NCI-H1417 treated with DMSO at 0.1 percent for 48 hours (cell line): ENCODE measurements at places on chromosomes 4 and X.

DNA sequence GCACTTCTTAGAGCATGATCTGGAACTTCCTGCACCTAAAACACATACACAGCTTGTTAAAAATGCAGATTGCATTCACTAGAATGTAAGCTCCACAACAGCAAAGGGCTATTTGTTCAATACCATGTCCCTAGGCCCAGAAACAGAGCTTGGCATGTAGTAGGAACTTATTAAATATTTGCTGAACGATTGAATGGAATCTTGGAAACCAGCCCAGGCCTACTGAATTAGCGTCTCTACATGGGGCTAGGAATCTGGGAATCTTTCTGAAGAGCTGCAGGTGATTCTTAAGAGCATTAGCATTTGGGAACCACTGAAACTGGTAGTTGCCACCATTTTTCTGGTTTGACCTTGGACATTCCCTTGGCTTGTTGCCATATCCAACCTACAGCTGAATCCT is 234.1 kb downstream of the STIM2 start:
- no peak for DNase-seq

- DNase-seq: peak; percentile 22
Measured at GRCh38 chr4:154982187-154983047, 201.3 kb downstream of the RBM46 start.

DNA sequence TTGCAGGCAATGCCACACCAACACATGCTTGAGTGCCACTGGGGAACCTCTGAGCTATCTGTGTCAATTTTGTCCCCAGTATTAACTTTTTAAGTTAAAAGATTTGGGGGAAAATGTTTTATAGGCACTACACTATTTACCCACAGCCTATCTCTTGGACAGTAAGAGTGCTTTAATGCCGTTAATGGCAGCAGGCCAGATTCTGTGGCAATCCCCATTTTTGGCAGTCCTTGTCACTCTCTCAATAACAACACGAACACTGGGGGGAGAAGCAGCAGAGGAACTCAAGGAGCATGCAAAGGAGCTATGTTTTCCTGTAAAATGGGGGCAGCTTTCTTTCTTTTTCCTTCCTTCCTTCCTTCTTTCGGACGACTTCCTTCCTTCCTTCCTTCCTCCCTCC is 168.6 kb downstream of the NSUN7 start:
- DNase-seq: no peak

GRCh38 chr4:107546638-107547037 is 173.4 kb downstream of the PAPSS1 start:
- DNase-seq: no peak

GRCh38 chr4:109472343-109472761 is 38.7 kb downstream of the SEC24B start:
- DNase-seq: no peak

DNA sequence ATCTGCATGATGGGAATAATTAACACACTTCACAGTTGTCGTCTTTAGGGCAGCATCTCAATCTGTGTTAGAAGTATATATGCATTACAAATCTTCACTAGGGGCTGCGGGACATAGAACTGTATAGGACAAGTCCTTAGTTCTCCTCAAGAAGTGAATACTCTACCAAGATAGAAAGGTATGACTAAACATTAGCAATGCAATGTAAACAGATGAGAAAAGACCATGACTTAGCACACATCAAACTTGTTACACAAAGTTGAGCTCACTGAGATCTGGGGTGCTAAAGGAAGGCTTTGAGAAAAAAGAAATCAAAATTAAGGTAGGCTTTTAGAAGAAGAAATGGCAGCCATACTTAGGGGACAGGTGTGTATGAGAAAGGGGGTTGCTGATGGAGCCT is 182.1 kb upstream of the MAP3K15 start:
- DNase-seq: no peak

- DNase-seq: no peak
Measured at GRCh38 chr4:77349364-77349763, 192.4 kb downstream of the CCNG2 start.

- no peak for DNase-seq
Measured at GRCh38 chr4:10380735-10381134, 76.5 kb downstream of the ZNF518B start.

DNA sequence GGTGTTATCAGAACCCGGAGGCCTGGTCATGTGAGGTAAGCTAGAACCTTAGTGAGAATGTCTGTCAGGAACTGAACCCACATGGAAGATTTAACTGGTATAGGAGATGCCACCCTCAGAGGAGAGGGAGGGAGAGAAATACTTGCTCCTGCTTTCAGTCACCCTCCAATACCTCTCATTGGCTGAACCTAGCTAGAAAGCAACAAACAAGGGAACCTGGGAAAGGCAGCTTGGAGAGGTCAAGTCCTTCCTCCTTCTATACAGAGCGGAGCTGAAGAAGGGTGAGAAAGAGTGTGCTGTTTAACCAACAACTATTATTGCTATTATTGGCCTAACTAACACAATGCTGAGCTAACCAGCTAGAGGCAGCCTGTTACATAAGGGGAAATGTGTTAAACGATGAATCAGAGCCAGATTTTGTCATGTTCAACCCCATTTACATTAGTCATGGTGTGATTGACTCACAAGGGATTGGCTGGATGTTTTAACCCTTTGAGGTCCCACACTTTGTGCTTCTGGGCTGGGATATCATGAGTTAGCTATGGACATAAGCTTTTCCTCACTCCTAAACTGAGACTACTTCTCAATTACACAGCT is 96.5 kb upstream of the ESX1 start:
- no peak for DNase-seq

DNA sequence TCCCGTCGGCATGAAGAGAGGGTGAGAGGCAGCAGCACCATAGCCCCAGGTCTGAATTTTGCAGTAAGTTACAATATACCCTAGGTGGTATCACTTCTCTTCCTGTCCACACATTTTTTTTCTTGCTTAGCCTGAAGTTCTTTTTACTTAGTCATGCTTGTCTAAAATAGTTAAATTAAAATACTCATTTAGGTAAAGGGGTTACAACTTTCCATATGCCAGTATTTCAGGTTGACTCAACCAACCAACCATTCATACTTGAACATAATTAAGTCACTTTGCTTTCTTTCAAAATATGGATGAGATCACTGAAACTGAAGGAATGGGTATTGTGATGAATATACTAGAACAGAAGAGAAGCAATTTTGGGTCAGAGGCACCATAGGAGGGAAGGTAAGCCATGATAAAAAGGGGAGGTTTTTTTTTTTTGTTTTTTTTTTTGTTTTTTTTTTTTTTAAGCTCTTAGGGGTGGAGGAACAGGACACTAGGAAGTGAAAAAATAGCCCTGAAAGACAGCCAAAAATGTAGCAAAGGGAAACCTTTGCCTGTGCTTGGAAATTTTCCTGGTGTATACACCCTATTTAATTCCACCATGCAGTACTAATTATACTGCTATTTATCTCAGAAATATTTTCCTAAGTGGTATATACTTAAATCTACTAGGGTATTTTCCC is 41.8 kb downstream of the RPS6KA3 start:
- no peak for DNase-seq

DNA sequence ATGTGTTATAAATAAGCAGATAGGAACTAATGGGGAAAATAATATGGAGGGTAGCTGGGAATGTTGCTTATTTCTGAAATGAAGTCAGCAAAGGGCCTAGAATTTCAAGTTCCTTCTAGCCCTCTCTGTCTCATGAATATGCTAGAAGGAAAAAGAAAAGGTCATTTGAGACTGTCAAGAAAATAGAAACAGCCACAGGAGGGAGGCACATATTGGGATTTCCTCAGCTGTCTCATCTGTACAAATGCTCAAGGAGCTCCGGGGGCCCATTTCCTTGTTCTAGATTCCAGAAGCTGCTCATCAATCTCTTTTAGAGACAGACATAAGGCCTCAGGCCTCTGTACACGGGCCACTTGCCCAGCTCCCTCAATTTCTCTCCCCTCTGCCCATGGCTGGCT is 127.6 kb upstream of the ETNPPL start:
- no peak for DNase-seq

DNA sequence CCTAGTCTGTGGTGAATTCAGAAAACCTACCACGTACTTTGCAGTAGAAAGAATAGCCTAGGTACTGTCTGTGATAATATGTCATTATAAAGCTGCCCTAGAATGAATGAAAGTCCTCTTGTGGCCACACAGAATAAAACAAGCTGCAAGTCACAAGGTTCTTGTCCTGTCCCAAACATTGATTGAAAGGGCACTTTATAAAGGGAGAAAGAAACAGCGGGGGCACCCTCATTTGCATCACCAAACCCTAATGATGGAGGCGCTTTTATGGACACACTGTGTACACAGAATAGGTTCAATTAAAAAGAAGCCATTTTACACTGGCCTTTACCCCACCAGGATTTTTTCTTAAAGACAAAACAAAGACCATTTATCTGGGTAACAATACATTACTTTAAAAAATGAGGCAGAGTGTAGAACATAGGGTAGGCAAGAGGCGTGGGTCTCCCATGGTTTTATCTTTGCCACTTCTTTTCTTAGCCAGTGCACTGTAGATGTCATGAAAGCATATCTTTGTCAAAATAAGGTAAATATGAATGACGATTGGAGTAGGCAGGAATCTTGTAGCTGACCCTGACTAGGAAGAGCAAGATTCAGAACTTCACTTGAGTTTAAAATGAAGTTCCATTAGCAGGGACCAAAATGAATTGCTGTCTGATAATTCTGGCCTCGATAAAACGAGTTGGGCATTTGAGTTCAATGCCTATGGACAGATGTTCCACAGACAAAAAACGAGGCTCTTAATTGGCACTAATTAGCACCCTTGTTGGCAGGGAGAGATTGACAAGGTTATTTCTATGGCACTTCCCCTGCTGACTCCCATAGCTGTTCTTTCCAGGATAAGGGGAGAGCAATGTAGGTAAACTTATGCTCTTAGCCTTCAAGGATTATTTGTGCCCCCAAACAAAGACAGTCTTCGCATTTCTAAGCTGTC is 365.1 kb downstream of the AFF2 start:
- no peak for DNase-seq

DNA sequence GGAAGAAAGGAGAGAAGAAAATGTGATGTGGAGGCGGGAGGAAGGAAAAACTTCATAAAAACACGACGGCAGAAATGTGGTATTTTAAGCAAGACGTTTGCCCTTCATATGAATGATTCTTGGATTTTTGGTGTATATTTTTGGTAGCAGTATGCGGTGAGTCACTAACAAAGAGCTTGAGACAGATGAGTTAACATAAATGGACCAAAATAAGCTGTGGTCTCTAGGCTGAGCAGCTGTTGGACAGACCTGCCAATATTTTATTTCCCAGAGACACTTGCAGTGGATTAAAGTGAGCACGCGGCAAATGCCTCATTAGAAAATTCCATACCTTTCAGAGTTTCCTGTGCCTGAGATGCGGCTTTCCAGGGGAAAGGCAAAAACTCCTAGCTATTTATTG is 43.1 kb upstream of the RPS6KA3 start:
- no peak for DNase-seq

DNA sequence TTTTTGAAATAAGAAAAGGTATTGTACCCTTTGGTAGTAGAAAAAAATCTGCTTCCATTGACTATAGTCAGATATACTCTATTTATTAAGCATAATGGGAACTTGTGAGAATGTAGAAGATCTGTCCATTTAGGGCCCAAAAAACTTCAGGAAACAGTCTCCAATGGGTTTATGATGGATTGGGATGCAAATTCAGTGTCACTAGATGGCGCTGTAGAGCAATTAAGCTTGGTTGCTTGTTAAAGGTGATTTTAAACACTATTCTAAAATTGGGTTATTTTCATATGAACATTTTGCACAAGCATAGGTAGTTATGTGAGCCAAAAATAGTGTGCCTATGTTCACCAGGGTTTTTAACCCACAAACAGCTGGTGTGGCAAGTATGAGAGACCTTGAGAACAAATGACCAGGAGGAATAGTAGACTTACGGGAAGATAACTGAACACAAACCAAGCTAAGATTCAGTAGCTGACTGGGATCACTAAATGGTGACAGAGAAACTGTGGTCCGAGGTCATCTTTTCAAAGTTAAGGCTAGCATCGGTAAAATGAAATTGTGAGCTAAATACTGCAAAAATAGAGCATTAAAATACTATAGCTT is 80.3 kb upstream of the LSM6 start:
- no peak for DNase-seq

DNA sequence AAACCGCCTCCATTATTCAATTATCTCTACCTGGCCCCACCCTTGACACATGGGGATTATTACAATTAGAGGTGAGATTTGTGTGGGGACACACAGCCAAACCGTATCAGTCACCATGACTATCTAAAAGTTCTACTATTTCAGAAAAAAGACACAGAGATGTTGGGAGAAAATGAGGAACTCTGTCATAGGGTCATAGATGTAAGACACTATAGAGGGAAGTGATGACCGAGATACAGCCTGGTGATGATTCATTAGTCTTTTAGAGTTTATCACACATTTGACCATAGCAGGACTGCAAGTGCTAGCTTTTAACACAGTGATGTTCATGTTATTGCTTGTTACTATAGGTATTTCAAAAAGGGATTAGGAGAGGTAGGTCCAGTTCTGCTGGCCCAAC is 357.0 kb upstream of the AADAT start:
- DNase-seq: no peak

DNA sequence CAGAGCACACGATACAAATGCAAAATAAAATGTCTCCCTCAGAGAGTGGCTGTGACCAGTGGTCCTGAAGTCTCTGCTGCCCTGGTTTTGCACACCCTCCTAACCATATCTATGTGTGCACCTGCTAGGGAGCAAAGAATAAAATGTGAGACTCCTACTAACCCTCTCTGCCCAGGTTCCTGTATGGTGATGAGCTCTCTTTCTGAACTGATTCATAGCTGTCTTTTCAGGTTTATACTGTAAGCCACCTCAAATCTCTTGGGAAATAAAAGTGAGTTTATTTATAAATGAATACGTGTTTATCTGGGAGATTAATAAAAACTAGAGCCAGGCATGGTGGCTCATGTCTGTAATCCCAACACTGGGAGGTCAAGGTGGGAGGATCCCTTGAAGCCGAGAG is 126.0 kb upstream of the RBPJ start:
- no peak for DNase-seq

- DNase-seq: no peak
Measured at GRCh38 chrX:55451141-55451540, 786 bp upstream of the MAGEH1 start.

DNA sequence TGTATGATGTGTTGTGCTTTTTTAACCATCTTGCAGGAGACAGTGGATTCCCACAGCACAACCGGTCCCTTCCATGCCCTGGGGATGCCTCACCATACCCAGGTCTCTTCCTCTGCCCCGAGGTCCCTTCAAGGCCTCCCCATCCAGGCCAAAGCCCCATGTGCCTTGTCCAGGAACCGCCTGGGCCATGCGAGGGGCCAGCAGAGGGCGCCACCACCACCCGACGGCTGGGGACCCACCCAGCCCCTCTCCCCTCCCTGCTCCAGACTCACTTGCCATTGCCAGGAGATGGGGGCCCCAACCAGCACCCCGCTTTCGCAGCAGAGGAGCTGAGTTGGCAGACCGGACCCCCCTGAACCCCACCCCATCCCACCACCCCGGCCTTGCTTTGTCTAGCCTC is 485.5 kb downstream of the TRAM1L1 start:
- no peak for DNase-seq

DNA sequence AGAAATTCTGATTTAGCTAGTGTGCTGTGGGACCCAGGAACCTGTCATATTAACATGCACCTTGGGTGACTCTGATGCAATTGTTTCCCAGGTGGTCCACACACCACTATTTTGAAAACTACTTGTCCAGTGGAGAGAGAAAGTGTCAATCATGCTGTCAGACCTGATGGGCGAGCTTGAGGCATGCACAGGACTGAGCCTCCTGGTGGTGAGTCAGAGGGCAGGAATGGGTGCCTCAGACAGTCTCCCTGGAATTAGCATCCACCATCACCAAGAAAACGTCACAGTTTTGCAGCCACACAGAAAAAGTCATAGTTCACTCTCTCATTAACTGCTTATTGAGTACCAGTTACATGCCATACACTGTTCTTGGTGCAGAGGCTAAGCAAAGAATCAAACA is 181.8 kb upstream of the MAOA start:
- DNase-seq: no peak
